ENCODE measurements at places on chromosomes 2 and 18.
A peak's percentile ranks its signal among the peaks of the same experiment; 100 is the strongest.

- no peak for DNase-seq
Measured at GRCh38 chr18:10213526-10213925, 240.9 kb upstream of the APCDD1 start.

DNA sequence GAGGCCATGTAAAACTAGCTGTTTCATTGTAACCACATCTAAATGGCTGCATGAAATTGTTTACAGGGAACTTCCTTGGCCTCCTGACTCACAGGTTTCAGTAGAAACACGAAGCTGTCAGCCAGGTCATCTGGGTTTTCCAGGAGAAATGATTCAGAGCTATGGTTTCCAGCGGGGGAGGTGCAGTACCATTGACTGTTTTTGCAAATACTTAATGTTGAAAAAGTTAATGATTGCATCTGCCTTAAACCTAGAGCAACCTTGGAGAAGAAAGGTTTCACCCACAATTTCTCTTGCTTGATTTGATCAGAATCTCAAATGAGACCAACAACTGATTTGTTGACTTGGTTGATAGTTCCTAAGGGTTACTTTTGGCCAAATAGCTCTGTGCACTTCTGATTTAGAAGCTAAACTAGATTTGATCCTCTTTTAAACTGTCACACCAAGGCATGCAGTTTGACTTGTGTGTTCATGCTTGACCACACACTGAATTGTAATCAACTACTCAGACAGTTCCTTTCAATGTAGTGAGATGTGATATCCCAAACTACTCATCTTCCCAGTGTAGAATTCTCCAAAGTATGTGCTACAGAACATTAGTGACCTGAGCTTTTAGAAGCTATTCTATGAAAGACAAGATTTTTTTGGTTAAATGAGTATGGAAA, 193.5 kb upstream of the CHST9 start:
- peak; percentile 95 for DNase-seq

DNA sequence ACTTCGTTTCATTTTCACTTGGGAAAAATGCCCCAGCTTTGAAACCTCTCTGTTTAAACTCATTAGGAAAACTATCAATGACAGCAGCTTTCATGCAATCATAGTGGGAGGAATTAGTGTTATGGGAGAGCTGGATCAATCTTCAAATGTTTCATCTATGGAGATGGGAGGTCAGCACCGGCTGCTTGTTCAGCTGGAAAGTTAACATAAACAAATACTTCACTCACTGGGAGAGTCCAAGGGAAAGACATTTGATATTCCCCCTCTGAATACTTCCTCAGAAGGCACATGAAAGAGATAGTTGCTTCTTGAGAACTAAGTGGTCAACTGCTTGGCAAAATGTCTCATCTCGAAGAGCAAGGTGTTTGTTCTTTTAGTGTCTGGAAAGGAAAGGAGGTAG, 7.3 kb downstream of the LYPD1 start:
- peak; percentile 54 for DNase-seq

DNA sequence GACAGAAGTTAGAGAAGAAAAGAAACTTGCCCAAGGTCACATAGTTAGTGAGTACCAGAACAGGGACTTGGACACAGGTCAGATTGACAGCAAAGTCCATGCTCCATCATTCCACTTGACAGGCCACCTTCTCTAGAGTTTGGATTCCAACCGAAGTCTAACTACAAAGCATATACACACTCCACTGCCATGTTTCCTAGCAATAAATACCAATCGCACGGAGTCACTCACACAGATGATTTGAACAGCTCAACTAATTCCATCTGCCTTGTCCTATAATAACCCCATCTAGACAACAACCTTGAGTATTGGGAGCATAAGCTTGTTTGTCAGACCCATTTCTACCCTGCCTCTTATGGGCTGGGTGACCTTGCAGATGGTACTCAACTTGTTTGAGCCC, 334.6 kb upstream of the MGAT5 start:
- DNase-seq, result no peak

DNA sequence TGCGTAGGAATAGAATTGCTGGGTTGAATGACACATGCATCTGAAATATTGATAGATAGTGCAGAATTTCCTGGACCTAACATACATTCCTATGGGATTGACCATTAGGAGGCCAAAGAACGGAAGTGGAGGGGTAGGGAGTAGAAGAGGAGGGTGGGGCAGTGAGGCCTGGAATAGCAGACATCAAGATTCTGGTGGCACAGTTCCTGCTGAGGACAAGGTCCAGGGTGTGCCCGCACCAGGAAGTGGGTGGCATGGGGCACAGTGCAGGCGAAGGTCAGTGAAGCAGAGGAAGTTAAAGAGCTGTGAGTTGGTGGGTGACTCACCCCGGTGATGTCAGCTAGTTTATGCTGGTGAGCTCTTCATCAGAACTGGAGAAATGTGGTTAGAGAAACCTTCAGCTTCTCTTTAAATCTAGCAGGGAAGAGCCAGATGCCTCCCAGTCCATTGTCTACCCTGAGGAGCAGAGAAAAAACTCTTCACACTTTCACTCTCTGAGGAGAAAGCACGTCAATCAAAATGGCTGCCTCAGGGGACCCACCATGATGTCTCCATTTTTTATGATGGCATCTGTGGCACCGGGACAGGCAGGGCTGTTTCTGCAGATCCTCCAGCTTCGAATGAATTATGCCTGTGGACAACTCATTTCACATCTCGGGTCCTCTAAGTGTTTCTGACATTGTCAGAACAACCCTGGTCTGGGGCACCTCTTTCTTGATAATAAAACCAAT, 55.9 kb upstream of the CTLA4 start:
- peak; percentile 85 for DNase-seq

- no peak for DNase-seq
Measured at GRCh38 chr2:156576005-156576404, 139.8 kb downstream of the GPD2 start.

- DNase-seq, result peak; percentile 90
Measured at GRCh38 chr2:69816923-69817542, 12.4 kb upstream of the GMCL1 start.

- DNase-seq, result no peak
Measured at GRCh38 chr2:145741181-145741580, 1221.3 kb upstream of the ZEB2 start.

- DNase-seq, result no peak
Measured at GRCh38 chr2:146807568-146808168, 1037.2 kb upstream of the ACVR2A start.

DNA sequence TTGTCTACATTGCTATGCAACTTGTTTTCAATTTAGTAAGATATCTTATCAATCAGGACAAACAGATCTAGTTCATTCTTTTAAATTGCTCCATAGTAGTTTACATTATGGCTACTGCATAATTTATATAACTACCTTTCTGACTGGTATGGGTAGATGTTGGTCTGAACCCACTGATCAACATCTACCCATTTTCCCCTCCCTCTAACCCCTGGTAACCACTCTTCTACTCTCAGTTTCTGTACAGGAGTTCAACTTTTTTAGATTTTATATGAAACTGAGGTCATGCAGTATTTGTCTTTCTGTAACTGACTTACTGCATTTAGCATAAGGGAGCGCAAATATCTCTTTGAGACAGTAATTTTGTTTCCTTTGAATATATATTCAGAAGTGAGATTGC, 73.2 kb downstream of the ITSN2 start:
- no peak for DNase-seq

GRCh38 chr2:157055660-157056199, 201.8 kb upstream of the GALNT5 start:
- DNase-seq, result peak; percentile 24

GRCh38 chr18:62925031-62925688, 209.8 kb downstream of the PHLPP1 start:
- DNase-seq, result peak; percentile 59

DNA sequence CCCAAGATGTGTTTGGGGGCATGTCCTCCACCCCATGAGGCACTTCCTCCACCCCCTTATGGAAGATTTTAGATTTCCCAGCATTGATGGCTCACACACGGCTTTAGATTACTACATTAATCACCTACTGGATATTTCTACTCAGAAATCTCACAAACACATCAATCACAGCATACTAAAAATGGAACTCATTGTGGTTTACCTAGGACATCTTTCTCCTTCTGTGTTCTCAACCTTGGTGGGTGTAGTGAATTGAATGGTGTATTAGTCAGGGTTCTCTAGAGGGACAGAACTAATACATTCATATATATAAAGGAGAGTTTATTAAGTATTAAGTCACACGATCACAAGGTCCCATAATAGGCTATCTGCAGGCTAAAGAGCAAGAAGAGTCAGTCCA, 82.1 kb upstream of the CYRIA start:
- no peak for DNase-seq

DNA sequence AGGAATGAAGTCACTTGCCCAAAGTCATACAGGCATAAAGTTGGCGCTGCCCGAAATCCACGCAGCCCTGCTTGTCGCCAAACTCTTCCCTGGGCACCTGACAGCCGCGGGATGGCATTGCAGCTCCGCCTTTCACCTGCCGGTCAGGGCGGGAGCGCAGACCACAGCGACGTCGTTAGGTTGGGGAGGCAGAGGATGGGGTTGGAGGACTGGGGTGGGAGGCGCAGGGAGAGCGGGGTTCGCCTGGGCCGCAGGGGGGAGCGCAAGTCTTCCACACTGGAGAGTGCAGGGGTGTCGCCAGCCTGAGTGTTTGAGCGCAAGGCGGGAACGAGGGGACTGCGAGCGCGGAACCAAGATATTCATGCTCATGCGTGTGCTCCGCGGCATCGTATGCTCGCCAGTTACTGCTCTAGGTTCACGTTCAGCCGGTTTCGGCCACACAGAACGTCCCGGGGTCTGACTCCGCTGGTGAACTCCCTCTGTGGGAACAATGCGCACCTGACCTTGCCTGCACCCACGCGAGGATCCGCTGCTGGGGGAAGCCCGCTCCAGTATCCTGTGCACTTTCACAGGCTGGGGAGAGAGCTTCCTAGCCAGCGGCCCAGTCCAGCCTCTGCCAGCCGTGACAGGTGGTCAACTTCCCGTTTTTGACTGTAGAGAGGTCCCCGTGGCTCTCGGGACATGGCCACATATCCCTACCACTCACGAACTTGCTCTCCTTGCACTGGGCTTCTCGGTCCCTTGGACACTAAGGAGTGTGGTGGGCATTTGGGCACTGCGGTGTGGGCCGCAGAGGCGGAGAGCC, 767 bp upstream of the NPPC start:
- peak; percentile 12 for DNase-seq

- DNase-seq, result no peak
Measured at GRCh38 chr2:1830936-1831619, 86.8 kb upstream of the PXDN start.

- DNase-seq, result peak; percentile 33
Measured at GRCh38 chr2:77169426-77169825, 352.8 kb downstream of the LRRTM4 start.

DNA sequence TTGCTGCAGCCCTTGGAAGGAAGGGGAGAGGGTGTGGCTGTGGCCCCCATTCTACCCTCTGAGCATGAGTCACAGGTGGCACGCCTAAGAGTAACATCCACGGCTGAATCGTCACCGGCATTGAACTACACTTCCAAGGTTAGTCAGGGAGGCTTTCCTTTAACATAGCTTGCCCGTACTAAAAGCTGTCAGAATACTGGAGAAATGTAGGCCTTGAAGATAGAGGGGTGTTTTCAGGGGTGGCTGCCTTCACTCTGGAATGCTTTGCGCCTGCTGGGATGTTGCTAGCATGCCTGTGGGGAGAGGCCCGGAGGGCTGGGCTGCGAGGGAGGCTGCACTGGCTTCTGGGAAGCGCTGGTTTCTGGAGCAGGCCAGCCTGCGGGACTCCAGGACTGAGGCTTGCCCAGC, 333.7 kb downstream of the AGAP1 start:
- DNase-seq, result no peak

GRCh38 chr2:241316825-241317224, 1.1 kb downstream of the SEPTIN2 start:
- DNase-seq, result no peak

- DNase-seq, result no peak
Measured at GRCh38 chr2:60335533-60336237, 217.8 kb downstream of the BCL11A start.

- DNase-seq, result no peak
Measured at GRCh38 chr2:100893392-100894104, 73.6 kb downstream of the NPAS2 start.

- DNase-seq, result no peak
Measured at GRCh38 chr2:231163414-231164095, 34.9 kb upstream of the ARMC9 start.

GRCh38 chr2:26352892-26353291, 6.3 kb upstream of the ADGRF3 start:
- DNase-seq, result peak; percentile 42

GRCh38 chr2:236001166-236001828, 166.9 kb downstream of the GBX2 start:
- DNase-seq, result no peak

DNA sequence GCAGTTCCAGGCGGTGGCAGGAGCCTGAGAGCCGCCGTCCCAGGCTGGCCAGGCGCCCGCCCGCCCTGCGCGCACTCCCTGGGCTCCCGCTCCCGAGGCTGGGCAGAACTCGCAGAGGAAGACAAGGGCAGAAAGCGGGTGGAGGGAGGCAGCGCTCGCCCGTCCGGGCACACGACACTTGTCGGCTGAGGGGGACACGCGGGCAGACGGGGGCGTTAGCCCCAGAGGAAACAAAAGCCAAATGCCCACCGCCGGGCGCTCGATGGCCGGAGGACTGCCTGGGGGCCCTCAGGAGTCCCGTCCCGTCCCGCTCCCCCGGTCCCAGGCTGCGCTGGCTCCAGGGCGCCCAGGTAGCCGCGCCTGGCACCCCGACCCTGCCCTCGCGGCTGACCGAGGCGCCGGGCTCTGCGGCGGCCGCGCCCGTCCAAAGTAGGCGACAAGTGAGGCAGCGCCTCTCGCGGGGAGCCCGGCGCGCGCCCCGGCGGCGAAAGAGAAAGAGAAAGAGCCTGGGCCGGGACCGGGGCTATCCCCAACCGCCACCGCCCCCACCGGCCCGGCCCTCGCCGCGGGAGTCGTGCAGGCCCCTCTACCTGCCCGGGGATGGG, 491 bp downstream of the L3MBTL4 start:
- DNase-seq, result peak; percentile 7

DNA sequence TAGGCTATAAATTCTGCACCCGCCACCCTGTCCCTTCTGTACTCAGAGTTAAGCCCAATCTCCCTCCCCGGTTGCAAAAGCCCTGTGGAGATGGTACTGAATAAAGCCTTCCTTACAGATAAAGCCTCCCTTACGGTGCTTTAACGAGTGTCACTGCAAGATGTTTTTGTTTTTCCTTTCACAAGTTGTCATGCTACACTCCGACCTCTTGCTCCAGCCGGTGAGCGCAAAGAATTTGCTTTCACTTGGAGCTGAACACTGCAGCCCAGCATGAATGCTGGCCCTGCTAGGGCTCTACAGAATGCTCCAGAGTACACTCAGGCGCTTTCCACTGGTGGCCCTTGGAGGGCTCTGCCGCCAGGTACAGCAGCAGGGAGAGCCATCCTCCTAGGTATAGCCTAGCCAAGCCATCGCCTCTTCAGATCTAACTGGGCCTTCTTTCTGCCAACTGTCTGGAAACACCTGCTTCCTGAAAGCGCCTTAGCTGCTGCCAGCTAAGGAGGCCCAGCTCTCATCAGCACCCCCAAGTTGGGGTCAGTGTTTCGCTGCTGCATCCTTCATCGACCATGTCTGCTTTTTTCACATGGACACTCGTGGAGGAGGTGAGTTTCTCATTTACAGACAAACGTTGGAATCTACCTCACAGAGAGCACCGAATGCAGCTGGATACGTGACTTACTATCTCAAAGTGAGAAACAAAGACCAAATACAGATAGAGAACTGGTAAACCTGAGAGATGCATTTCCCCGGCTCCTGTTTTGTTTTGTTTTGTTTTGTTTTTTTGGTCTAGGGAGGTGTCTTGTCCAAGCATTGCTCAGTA, 13.4 kb upstream of the CREG2 start:
- DNase-seq, result no peak

All from kidney glomerular epithelial cell (primary cell).